ENCODE measurements at places on chromosomes 6 and 20. TPM values are rescaled to one million over a fixed set of nuclear protein-coding genes. Genes with fewer than 3 reads are reported as not detected.
A peak's percentile ranks its signal among the peaks of the same experiment; 100 is the strongest.

GRCh38 chr6:20846602-20847028 lies 312.4 kb downstream of the CDKAL1 start:
- H3K4me1 ChIP-seq: peaks cover 4% of the 10 kb centered on the region
- no peak for DNase-seq
- H3K4me3 ChIP-seq: no peak overlapping the region
- H3K27ac ChIP-seq: no peak overlapping the region
- peaks cover 24% of the 10 kb centered on the region for H3K36me3 ChIP-seq

- no peak overlapping the region for H3K4me3 ChIP-seq
- H3K36me3 ChIP-seq: no peaks in the 10 kb centered on the region
- H3K4me1 ChIP-seq: no peaks in the 10 kb centered on the region
- no peak for DNase-seq
These were observed 8.4 kb upstream of the FAM162B start for GRCh38 chr6:116773886-116774285.

- peak overlapping the region; percentile 2 for H3K4me3 ChIP-seq
- no peaks in the 10 kb centered on the region for H3K27me3 ChIP-seq
- peaks cover 2% of the 10 kb centered on the region for H3K36me3 ChIP-seq
- DNase-seq: peak; percentile 54
- H3K27ac ChIP-seq: no peak overlapping the region
- H3K4me1 ChIP-seq: peaks cover 50% of the 10 kb centered on the region
These were observed 365.6 kb downstream of the FARS2 start for GRCh38 chr6:5626727-5627426.

DNA sequence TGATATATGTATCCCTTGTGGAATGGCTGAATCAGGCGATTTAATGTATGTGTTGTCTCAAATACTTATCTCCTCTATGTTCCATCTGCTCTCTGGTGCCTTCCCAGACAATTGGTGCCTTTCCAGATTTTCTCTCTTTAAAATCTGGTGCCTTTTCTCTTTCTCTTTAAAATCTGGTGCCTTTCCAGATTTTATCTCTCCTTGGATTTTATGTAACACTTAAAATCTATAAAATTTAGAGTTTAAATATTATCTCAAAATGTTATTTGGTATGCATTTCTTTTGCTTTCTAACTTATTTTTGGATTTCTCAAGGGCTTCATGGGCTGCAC lies 116.3 kb downstream of the KIF13A start:
- H3K27me3 ChIP-seq: peaks cover 40% of the 10 kb centered on the region
- no peaks in the 10 kb centered on the region for H3K36me3 ChIP-seq
- no peak overlapping the region for H3K4me3 ChIP-seq
- DNase-seq: no peak
- H3K27ac ChIP-seq: no peak overlapping the region

RAET1L gene
- not detected for total RNA-seq

SNRPB2 gene
- total RNA-seq: 93.1 TPM

DNA sequence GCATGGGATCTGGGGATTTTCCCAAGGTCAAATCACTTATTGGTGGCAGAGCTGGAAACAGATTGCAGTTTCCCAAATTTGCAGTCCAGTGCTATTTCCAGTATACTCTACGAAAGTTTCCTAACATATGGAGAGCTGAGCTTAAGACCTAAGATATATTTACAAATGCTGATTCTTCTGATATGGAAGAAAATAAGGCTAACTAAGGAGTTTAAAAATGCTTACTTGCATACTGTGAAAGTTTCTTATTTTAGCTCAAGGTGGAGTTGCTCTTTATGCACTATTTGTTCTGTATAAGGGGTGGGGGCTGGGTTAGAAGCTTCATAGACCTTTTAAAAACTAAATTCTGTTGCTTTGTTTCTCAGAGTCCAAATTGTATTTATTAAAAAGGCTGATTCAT lies 7.5 kb downstream of the CD109 start:
- no peak overlapping the region for H3K27ac ChIP-seq
- H3K4me1 ChIP-seq: peaks cover 20% of the 10 kb centered on the region
- peaks cover 4% of the 10 kb centered on the region for H3K27me3 ChIP-seq
- peaks cover 20% of the 10 kb centered on the region for H3K36me3 ChIP-seq
- H3K4me3 ChIP-seq: no peak overlapping the region

GRCh38 chr20:50541606-50542041 lies 31.4 kb downstream of the PTPN1 start:
- no peak for DNase-seq
- no peak overlapping the region for H3K4me3 ChIP-seq
- H3K27me3 ChIP-seq: no peaks in the 10 kb centered on the region
- peaks cover 82% of the 10 kb centered on the region for H3K4me1 ChIP-seq
- H3K27ac ChIP-seq: peak overlapping the region; percentile 61

CPXM1 gene
- 2.2 TPM for total RNA-seq

DNA sequence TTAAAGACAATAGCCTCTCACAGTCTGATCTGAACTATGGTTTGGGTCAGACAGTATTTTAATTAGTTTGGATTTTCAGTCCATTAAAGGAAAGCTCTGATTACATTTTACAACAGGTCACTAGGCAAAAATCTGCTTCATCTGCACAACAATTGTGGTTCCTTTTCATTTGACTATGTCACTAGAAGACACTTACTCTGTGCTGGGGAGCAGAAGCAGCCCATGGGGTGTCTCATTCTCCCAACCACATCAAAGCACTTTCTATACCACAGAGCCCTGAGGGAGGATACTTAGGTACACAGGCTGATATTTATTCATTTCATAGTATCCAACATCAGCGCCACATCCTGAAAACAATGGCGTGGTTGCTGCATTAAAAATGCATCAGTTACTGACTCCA lies 36.6 kb upstream of the HDAC2 start:
- peaks cover 18% of the 10 kb centered on the region for H3K4me1 ChIP-seq
- DNase-seq: peak; percentile 17
- H3K4me3 ChIP-seq: no peak overlapping the region
- peaks cover 14% of the 10 kb centered on the region for H3K27me3 ChIP-seq

GRCh38 chr6:1231941-1232340 lies 80.0 kb upstream of the FOXQ1 start:
- no peak for DNase-seq
- no peaks in the 10 kb centered on the region for H3K4me1 ChIP-seq
- H3K27me3 ChIP-seq: peaks cover 4% of the 10 kb centered on the region
- H3K36me3 ChIP-seq: no peaks in the 10 kb centered on the region
- no peak overlapping the region for H3K27ac ChIP-seq
- H3K4me3 ChIP-seq: no peak overlapping the region

DNA sequence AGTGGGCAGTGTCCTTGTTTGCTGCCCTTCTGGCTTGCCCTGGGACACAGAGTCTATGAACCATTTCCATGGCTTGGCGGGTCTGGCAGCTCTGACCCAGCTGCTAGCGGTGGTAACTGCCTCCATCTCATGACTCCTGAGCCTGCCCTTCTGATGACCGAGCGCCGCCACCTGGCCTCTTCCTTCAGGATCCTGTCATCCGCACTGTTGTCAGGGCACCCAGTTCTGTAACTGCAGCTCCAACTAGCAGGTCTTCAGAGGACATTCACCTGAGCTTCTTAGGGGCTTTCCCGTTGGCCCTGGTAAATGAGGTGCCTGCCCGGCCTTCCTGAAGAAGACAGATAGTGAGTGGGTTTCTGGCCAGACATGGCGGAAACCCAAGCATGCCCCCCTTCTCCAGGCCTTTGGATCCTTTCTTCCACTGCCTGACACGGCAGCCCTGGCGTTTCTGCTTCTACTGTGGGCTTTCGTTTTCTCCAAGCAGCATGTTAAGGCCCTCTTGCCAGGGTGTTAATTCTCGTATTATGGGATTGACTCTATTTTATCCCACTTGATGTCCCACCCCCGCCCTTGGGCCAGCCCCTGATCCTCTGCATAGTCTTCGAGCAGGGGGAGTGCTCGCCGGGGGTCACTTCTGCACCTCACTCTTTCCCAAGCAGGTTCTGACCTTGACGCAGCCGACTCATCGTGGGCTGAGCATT lies 24.7 kb downstream of the PACSIN1 start:
- H3K36me3 ChIP-seq: no peaks in the 10 kb centered on the region
- no peak overlapping the region for H3K4me3 ChIP-seq
- H3K27me3 ChIP-seq: no peaks in the 10 kb centered on the region
- no peak for DNase-seq
- H3K27ac ChIP-seq: no peak overlapping the region

PRSS16 gene
- total RNA-seq: 1.3 TPM

Data from activated naive CD4-positive, alpha-beta T cell treated with anti-CD3 and anti-CD28 coated beads for 36 hours (primary cell).